ENCODE measurements at places on chromosomes 2 and 18.

DNA sequence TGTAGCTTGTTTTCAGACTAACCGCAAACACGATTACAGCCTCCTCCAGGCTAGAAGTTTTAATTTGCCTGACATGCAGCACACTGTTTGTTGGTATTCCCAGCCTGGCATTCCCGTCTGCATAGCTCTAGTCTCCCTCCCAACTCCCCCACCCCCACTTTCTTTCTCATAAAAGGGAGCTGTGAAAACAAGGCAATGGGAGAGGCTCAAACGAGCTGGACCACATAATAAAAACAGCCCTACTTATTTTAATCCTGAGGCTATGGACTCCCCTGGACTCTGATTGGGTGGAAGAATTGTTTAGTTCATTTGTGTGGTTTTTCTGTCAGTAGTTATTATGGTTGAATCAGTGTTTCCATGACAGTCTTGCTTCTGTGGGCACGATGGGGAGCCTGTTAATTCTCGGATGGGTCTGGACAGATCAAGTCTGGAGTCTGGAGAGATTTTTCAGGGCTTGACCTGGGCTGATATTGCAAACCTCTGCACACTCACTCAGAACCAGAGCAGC is 1.2 kb downstream of the STON1 start:
- no peak for DNase-seq

- no peak for DNase-seq
These were observed 1.3 kb downstream of the USP34 start for GRCh38 chr2:61469424-61470121.

GRCh38 chr2:86274265-86274917 is 63.0 kb downstream of the REEP1 start:
- DNase-seq = no peak

- DNase-seq = no peak
These were observed 71.8 kb upstream of the SMAD7 start for GRCh38 chr18:49022311-49023161.

DNA sequence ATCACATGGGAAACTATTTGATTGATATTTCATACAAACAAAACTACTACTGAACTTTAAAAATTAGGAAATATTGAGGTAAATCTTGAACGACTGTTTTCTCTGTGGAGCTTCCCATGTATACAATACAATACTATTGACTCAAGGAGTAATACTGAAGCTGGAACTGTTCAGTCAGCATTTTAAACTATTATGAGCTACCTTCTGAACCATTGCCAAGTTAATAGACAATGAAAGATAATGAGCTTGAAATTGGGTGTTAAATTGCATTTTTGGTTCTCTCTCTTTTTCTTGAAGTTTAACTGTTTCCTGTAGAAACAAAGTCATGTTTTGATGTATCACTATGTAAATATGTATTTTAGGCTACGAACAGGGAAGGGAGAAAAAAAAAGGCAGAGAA is 569.2 kb downstream of the ZEB2 start:
- DNase-seq = no peak

- no peak for DNase-seq
These were observed 87.6 kb downstream of the TTC27 start for GRCh38 chr2:32715391-32715841.

- no peak for DNase-seq
These were observed 19.7 kb upstream of the DCTN1 start for GRCh38 chr2:74399785-74400184.

- DNase-seq = no peak
These were observed 34.0 kb upstream of the CHMP1B start for GRCh38 chr18:11817229-11817628.

GRCh38 chr2:121666042-121666441 is 16.8 kb upstream of the CLASP1 start:
- DNase-seq = no peak

DNA sequence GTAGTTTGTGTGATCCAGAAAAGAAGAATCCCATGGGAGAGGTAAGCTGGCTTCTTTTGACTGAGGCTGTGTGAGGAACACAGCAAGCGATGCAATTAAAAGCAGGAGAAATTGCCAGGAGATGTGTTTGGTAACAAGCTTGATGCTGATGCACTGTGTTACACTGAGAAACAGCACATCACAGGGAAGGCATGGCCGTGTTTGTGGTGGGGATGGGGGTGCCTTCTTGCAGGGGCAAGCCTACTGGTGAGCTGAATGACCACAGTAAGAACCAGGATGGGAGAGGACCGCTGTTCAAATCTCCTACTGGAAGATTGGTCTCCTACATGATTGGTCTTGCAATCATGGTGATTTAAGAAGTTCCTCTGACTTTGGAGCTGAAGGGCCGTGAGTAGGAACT is 477.7 kb upstream of the HS6ST1 start:
- DNase-seq = no peak

- no peak for DNase-seq
These were observed 58.8 kb downstream of the ST6GAL2 start for GRCh38 chr2:106827158-106827557.

DNA sequence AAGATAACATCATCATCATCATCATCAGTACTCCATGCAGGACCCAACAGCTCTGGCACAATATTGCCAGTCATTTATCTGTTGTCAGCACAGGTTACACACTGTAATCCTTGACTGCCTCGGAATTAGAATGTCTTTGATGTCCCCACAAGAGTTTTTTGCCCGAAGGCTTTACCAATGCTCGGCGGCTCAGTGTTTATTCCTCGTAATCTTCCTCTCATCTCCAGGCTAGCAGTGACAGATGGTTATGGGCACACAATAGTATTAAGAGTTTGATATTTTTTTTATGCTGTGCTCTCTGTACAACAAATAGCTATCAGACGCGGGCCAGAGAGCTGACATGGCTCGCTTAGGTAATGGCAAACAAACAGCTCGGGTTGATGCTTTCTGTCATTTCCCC is 515.2 kb downstream of the ZEB2 start:
- no peak for DNase-seq

DNA sequence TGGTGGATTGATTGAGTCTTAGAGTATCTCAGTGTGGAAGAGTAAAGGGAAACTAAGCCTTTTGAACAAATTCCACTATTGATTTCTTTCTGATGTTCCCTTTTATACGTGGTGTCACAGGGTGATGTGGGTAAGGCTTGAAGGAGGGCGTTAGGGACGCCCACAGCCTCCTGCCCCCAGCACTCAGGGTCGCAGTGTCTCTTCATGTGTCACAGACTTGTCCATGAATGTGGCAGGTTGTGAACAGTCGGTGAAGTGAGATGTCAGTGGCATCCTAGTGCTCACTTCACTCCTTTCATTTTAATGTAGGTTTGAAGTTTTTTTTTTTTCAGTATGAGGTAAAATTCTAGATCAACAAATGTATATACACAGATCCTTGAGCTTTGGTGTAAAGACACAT is 123.2 kb upstream of the IL1R2 start:
- no peak for DNase-seq

DNA sequence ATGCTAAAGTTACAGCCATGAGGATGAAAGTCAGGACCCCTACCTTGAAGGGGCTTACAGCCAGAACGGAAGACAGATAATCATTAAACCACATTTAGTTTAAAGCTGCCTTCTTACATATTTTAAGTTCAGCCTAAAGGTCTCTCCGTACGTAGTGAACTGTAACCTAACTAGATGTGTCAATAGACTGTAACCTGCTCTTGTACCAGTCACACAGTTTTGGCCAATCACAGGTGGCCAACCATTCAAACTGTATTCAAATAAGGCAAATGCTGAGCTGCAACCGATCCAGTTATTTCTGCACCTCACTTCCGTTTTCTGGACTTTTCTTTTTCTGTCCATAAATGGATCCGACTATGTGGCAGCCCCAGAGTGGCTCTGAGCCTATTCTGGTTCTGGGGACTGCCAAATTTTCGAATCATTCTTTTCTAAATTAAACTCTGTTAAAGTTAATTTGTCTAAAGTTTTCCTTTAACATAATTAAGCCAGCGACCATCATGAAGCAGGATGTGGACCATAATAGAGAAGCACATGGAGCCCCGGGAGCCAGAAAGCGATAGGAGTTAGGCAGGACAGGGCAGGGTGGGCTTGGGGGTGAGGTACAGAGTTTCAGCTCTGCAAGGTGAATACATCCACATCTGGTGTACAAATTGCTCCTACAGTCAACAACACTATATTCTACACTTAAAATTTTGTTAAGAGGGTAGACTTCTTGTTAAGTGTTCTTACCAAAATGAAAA is 48.4 kb upstream of the YPEL5 start:
- DNase-seq = no peak

- no peak for DNase-seq
These were observed 123.7 kb downstream of the MAP4K4 start for GRCh38 chr2:101821059-101821805.

- DNase-seq = no peak
These were observed 147.0 kb upstream of the LHCGR start for GRCh38 chr2:48902521-48902920.

GRCh38 chr18:8901019-8901418 is 195.7 kb downstream of the MTCL1 start:
- DNase-seq = no peak

- DNase-seq = no peak
These were observed 337.9 kb upstream of the SALL3 start for GRCh38 chr18:78641689-78642231.

GRCh38 chr2:200749631-200750322 is 61.9 kb upstream of the BZW1 start:
- DNase-seq = no peak

DNA sequence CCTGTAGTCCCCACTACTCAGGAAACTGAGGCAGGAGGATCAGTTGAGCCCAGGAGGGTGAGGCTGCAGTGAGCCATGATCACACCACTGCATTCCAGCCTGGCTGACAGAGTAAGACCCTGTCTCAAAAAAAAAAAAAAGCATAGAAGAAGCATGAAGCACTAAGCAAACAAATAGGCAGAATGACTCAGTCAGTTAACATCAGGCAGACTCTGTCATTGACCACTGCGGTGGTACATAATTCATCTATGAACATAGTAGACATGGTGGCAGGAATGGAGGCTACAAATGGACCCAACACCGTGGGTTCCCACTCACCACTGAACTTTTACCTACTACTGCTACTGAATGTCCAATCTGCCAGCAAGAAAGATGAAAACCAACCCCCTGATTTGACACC is 7.6 kb upstream of the ASXL2 start:
- no peak for DNase-seq

GRCh38 chr2:236717120-236717519 is 147.5 kb downstream of the ACKR3 start:
- no peak for DNase-seq

DNA sequence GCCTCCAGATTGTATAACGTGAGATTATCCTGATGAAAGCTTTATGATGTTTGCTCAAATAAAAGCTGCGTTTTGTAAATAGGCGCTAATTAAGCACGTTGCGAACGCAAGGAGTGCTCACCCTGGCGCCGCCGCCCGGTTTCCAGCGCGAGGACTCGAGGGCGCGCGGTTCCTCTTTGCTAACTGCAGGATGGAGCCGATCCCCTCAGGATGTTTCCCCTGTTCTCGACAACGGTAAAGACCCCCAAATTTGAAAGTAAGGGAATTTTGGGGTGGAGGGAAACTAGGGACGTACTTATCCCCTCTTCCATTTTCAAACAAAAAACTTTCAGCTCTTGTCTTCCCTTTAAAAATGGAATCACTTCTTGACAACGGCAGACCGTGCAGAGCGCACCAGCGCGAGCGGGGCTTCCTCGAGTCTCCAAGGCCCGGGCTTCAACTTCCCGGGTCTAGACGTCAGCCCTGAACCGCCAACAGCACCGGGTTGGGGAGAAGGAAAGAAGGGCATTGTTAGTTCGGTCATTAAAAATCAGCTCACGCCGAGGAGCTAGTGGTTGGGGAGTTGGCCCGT is 1.1 kb upstream of the GBX2 start:
- no peak for DNase-seq

- no peak for DNase-seq
These were observed 226.7 kb downstream of the GULP1 start for GRCh38 chr2:188518381-188518780.

GRCh38 chr2:109384308-109385271 is 229.2 kb downstream of the SEPTIN10 start:
- DNase-seq = no peak

GRCh38 chr2:168624028-168624427 is 168.0 kb downstream of the CERS6 start:
- no peak for DNase-seq

DNA sequence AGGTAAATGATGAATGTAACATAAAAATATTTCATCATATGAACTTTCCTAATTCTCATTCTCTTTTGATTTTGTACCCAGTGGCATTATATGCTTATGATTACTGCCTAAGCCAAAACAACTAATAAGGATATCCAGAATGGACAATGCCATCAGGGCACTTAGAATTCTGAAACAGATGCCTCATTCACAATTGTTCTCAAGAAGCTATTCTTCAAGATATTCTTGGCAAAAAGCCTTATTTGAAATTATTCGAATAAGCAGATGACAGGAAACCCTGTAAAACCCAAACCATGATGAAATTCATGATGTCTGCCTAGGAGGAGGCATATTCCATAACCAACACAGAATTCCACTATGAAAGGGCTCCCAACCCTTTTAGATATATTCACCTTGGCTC is 353.2 kb upstream of the TRIB2 start:
- DNase-seq = no peak

GRCh38 chr2:235979037-235979436 is 189.1 kb downstream of the GBX2 start:
- DNase-seq = no peak

DNA sequence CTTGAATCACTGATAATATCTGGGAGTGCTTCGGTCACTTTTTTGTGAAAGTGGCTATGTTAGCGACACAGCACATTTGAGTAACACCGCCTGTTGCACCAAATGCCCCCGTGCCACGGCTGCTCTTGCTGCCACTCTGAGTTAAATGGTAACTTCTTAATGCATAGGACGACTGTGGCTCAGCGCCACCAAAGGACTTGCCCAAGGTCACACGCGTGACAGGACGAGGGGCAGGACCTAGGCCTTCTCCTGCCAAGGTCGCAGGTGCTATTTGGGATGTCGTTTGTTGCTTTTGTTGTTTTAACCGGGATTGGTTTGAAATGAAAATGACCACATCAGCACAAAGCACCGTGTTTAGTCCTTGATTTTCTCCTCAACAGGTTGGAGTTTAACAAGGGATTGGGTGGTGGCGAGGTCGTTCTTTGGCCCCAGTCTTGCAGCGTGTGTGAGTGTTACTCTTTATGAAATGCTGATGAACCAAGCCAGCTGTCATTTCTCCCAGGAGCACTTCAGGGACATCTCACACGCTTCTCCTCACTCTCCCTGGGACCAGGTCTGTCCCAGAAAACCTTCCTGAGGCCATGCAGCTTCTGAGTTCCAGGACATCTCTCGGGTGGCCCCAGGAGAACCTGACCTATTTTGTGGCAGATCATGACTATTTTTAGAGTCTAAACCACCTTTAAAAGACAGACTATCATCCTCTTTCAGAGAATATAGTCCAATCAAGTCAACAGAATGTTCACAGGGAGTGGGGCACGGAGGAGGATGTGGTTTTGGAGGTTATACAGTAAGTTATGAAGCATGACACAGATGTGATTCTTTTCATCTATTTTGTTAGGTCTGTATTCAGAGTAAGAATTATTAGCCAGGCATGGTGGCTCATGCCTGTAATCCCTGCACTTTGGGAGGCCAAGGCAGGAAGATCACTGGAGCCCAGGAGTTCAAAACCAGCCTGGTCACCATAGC is 49.9 kb downstream of the MTCL1 start:
- no peak for DNase-seq

- no peak for DNase-seq
These were observed 428.8 kb downstream of the ZNF521 start for GRCh38 chr18:24923138-24923537.
